ENCODE measurements at places on chromosomes 7 and 10.

GRCh38 chr7:119957335-119957734 is 315.6 kb upstream of the KCND2 start:
- no peak for DNase-seq

DNA sequence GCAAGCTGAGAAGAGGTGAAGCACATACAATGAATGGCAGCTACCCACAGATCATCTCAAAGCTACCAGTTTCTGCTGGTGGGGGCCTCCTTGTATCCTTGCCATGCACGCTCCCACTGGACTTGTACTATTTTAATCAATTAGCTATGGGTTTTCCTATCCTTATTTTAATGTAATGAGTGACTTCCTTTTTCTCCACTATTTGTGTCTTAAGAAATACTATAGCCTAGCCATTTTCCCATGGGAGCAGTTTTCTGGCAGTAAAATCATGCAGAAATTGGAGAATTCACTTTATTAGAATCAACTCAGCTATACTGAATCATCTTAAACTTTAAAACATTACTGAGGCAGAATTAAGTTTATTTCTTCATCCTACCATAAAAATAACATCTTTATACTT is 73.5 kb downstream of the CTNNA3 start:
- DNase-seq, result peak; percentile 28

- no peak for DNase-seq
Observed at GRCh38 chr10:113382691-113383090, 170.2 kb upstream of the HABP2 start.

DNA sequence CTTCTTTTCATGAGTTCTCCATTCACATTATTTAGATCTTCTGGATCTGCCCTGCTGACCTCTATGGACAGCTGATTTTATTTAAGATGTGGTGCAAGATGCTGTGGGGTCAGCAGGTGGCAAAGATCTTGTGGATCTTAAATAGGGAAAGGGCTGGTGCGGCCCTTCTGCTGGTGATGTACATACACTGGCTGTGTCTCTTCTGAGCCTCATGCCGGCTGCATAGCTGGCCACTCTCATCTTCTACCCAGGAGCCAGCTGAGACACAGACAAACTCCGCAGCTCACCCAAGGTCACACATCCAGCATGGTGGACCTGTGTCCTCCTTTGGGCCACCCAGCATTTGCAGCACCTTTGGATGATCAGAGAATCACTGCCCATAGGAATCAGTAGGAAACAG is 9.7 kb downstream of the RBP3 start:
- DNase-seq, result no peak

GRCh38 chr10:119501690-119502089 is 40.8 kb downstream of the RGS10 start:
- no peak for DNase-seq

DNA sequence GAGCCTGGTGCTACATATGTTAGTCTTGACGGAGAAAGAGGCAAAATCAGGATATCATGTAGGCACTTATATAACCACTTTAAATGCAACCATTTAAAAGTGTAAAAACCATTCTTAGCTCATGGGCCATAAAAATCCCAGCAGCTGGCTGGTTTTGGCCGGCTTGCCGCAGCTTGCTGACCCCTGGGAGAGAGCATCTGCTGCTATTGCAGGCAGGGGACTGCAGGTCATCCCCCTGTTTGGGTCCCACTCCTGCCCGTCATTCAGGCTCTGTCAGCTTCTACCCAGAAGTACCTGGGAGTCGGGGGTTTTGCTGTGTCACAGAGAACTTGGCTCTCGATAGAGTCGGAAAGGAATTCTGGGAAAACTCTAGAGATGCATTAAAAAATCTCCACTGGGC is 187.4 kb downstream of the CUX1 start:
- DNase-seq, result no peak

DNA sequence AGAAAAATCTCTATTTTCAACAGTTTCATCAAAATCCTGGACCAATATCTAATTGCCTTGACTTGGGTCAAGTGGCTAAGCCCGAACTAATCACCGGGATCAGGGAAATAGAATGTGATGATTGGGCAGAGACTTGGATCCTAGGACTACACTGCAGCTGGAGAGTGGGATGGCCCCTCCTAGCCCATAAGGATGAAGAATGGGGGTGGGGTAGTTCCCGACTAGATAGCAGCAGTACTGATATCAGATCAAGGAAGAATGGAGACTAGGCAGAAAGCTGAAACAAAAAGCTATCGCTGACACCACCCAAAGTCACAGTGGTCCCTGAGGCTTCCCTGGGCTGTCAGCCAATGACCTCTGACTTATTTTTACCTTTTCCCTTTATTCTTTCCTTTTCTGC is 160.4 kb upstream of the PHYHIPL start:
- no peak for DNase-seq

DNA sequence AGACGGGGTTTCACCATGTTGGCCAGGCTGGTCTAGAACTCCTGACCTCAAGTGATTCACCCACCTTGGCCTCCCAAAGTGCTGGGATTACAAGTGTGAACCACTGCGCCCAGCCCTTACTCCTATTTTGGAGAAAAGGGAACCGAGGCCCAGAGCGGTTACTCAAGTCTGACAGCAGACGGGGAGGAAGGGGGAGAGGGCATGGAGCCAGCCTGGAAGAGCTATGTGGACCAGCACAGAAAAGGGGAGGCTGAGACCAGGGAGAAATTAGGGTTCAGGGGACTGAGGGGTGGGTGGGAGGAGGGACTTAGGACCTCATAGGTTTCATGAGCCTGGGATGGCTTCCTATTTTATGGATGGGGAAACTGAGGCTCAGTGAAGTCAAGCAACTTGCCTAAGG is 1.5 kb downstream of the SFRP5 start:
- DNase-seq, result no peak

DNA sequence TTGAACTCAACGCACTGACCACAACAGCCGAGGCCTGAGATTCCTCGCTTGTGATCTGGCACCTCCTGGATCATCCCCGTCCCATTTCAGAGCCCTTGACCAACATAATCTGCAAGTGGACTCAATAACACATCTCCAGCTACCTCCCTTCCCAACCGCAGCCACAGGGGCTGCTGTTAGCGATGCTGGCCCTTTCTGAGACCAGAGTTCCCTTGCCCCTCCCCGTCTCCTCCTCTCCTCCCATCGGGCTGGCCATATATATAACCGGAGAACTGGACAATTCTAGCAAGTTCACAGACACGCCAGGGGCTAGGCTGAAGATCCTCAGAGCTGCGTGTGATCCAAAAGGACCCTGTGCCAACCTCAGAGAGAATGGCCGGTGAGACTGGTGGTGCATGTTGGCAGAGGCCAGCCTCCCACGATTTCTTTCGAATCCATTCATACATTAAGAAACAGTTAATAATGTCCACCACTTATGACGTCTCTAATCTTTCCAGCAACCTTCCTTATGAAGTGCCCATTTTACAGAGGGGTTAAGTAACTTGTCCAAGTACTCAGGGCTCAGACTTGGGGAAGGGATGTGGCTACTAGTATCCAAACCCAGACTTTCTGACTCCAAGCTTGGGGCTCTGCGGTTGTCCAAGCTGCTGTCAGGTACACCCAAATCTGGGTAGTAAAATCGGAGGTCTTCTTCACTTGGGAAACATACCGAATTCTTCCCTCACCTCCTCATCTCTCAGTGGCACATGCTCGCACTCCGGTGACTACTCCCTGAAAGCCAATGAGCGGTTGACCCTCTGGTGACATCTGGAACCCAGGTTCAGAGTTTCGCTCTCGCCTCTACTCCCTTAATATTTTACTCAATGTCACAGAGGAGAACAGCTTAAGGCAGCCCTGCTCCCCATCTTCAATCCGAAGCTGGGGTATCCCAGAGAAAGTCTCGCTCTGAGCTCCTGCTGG is 11.2 kb upstream of the FEZF1 start:
- DNase-seq, result no peak

DNA sequence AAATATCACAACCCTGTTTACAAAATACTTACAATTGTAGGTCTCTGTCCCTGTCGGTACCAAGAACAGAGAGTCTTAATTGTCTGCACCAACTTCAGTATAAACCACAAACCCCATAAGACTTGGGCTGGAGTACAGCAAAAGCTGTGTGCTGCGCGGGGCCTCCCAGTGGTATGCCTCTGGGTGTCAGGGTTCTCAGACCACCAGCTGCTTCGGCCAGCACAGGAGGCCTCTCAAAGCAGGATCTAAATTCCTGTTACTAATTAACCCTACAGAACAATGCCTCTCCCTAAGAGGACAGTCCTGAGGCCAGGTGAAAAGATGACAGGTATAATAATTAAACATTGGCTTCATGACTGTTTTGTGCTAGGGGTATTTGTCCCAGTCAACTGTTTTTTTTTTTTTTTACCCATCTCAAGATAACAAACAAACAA is 957 bp upstream of the SVIL start:
- peak; percentile 61 for DNase-seq

- DNase-seq, result peak; percentile 5
Observed at GRCh38 chr10:118694848-118695247, 59.9 kb downstream of the CACUL1 start.

GRCh38 chr7:23863209-23863787 is 153.3 kb downstream of the STK31 start:
- peak; percentile 71 for DNase-seq

DNA sequence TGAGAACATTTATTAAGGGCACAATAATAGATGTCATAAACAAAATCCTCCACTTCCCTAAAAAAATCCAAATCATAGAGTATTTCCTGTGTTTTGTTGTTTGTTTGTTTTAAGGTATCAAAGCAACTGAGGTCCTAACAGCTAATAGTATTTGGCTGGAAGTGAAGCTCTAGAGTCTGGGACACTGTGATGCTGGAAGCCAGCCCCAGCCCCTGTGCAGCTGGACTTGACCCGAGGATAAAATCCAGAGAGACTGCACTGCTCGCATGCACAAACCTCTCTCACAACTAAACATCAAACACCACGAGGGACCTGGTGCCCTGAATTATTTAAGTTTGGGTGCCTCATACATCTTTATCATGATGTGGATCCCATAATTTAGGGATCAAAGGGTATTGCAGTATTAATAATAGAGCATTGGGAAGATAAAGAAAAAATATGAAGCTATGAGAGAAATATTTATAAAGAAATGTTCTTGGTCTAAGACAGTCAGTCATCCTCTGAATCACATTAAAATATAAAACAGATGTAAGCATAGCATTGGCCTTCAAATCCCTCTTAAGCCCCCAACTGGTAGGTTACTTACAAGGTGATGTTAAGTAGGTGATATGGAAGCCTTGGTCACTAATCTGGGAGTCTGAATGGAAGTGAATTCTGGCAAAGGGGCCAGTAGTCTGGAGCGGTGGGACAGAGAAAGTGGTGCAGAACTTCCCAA is 44.4 kb downstream of the CUBN start:
- no peak for DNase-seq

DNA sequence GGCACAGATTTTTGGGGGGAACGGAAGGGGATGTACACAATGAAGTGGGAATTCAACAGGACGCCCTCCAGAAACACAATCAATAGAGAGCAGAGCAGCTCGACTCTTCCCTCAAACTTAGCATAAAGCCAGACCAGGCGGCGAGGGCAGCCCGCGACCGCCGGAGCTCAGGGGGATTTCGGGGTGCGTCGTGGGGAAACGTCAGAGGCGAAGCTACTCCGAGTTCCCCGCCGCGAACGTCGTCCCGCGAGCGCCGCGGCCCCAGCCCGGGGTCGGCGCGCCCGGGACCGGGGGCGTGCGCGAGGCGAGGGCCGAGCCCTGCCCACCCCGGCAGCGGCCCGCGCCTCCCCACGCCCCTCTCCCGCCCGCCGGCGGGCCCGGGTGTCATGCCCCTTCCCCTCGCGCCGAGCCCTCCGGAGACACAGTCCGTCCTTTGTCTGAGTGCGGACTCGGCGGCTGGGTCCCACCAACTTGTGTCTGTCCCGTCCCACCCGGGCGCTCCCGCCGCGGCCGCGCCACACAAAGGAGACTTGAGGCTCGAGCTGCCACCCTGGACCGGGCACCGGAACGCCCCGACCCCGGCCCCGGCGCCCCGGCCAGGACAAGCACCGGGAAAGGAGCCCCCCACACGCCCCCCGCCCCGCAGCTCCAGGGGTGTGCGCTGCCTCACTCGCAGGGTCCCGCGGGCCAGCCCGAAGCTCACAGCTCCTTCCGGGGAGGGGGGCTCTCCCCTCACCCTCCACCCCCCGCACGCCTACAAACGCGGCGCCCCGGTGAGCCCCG is 634 bp downstream of the EZH2 start:
- DNase-seq, result no peak

- no peak for DNase-seq
Observed at GRCh38 chr10:115931309-115931708, 341.7 kb downstream of the GFRA1 start.

- DNase-seq, result no peak
Observed at GRCh38 chr7:94003446-94004023, 620 bp downstream of the BET1 start.

- DNase-seq, result no peak
Observed at GRCh38 chr7:37433166-37433565, 15.5 kb downstream of the ELMO1 start.

DNA sequence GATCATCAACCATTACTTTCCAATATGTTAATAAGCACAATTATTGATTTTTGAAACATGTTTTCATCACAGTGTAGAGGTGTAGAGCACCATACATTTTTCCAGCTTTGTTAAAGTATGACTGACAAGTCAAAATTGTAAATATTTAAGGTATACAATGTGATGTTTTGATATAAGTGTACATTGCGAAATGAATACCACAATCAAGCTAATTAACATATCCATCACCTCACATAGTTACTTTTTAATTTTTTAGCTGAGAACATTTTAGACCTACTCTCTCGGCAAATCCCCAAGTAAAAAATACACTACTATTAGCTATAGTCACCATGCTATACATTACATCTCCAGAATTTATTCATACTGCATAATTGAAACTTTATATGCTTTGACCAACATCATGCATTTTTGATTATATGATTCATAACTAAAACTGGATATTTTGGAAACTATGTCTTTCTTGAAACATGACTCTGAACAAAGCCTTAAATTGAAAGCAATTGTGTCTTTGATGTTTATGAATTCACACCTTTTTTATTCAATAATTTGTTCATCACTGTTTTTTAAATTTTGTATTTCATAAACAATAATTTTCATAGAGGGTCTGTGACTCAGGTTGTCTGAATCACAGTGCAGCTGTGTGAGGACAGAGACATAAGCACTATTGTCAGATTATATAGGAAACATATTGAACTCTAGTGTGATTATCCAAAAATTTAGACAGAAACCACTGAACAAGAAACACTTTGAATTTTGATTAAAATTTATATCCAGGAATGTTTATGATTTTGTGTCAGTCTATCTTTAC is 486.1 kb downstream of the SEMA3D start:
- DNase-seq, result peak; percentile 5

GRCh38 chr7:79624336-79624735 is 170.9 kb upstream of the MAGI2 start:
- DNase-seq, result no peak
